ENCODE measurements at places on chromosomes 4 and X.
A peak's percentile ranks its signal among the peaks of the same experiment; 100 is the strongest.

DNA sequence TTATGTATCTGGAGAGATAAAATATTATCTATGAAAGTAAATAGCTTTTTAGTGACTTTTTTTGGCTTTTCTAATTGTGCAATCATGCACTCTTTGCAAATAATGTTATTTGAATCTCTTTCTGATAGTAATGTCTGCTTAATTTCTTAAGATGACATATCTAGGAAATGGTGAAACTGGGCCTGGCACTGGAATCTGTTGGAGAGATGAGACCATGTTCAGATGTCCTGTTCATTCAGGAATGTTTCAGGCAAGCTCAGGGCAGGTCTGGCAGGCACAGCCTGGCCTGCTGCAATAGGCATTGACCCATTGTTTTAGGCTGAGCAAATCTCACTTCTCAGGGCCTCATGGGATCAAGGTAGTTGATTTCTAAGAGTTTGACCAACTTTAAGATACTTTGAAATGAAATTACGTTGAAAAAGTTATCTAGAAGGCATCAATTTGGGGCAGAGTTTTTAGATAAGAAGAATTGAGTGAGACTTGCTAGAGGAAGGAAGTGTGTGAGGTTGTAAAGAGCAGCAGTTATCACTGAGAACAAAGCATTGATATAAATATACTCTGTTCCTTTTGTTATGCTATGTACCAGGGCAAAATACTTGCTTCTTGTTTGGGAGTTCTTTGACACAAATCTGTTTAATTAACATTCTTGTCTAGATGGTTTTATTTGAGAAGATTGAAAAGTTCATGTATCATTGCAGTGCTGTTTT, 133.0 kb upstream of the LEF1 start:
- no peak for DNase-seq

DNA sequence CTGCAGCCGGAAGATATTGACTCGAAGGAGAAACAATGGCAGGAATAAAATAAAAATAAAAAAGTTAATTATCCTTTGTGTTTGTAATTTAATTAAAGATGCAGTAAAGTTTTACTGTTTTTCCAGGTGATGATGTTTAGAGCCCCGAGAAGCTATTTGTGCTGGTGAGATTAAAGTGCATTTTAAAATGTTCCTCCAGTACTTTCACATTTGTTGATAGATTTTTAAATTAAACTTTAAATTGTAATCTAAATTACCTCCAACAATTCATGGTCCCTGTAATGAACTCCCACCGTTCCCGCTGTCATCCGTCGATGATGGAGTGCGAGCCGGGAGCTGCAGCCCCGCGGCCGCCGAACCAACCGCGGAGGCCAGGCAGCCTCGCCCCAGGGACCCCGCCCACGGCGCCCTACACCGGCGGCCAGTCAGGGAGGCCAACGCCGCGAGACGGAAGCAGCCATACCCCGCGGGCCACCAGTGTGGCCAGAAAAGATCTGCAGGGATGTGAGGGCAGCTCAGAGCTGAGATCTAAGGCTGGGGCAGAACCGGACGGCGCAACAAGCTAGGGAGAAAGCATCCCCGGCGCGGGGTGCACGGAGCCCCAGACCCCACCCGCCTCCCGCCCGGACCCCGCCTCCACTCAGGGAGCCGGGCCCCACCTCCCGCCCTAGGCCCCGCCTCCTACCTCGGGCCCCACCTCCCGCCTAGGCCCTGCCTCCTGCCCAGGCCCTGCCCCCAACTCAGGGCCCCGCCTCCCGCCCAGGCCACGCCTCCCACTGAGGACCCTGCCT, 104.0 kb downstream of the FAM53A start:
- DNase-seq, result peak; percentile 92

DNA sequence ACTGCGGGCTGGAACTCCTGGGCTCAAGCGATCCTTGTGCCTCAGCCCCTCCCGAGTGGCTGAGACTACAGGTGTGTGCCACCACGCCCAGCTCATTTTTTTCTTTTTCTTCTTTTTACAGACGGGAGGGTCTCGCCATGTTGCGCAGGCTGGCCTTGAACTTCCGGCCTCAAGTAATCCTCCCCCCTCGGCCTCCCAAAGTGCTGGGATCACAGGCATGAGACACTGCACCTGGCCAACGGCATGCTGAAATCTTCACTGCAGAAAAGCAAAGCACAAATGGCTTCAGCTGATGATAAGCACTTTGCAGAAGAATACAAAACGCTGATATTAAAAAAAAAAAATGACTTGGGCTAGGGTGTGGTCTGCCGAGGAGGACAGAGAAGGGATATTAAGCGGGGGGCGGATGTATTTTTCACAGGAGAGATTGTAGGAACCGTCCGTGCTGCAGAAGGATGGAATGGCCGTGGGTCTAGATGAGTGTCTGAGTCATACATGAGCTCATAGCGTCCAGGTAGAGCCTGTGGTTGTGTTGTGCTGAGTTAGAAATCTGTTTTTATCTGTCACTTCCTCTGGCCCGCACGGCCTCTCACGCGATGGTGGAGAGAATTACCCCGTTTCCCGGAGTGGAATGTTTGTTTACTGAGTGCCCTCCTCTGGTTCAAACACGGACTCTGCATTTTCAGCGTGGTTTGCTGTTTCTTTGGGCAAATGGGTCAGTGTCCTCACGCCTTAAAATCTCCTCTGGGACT, 8.5 kb upstream of the AKAP17A start:
- DNase-seq, result peak; percentile 36

DNA sequence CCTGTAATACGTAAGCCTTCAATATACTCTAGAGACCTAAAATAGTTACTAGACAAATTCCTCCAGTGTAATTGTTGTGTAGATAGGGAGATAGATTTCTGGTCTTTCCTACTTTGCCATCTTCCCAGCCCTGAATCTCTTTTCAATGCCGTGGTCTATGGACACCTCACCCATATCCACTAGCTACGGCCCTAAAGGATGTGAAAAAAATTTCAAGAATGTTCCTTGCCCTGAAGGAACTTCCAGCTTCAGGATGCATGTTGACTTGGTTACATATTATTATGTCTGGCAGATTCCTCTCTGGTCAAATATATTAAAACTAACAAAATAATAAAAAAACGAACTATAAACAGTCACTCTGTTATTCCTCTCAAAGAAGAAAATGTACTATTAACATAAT, 52.4 kb upstream of the TSPAN5 start:
- no peak for DNase-seq

DNA sequence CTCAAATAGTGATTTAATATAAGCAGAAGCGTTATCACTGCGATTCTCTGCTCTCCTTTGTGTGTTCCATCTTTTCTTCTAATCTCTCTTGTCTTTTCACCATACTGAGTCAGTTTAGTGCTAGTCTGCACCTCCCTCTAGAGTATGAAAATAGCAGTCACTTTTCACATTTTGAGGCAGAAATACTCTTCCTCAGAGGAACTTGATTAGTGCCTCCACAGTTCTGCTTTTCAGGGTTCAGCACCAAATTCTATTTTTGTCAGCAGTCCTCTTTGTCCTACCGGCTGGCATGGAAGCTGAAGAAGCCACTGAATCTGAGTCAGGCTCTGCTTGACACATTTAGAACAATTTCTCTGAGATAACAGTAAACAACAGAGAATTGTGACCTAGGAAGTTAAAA, 49.7 kb upstream of the ANKRD17 start:
- no peak for DNase-seq

DNA sequence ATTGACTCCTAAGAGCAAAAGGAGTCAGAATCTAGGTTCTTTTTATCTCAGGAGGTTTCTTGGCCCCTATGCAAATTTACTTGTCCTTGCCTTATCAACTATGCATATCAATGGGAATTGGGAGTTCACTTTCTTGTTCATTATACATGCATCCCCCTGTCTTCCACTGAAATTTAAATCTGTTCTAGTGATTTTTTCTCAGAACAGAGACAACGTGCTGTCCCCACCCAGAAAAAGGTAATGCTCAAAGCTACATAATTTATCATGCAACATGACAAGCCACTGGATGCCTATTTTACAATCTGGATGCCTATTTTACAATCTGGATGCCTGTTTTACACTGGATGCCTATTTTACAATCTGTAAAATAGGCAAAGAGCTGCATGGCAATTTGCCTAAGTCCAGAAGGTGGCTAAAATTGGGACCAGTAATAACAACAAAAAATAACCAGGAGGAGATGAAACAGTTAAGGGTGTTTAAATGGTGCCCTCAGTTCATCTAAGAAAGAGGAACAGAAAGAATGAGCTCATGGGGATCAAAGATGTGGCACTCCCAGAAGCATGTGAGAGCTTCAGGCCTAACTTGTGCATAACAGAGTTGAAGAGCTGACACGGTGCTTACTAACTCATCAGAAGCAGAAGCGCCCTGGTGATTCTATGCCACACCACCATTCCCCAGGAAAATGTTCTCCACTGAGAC, 537.8 kb upstream of the BOD1L1 start:
- DNase-seq, result no peak

GRCh38 chrX:47264483-47265173, 31.8 kb downstream of the USP11 start:
- no peak for DNase-seq
